ENCODE measurements at places on chromosomes 4 and X.

DNA sequence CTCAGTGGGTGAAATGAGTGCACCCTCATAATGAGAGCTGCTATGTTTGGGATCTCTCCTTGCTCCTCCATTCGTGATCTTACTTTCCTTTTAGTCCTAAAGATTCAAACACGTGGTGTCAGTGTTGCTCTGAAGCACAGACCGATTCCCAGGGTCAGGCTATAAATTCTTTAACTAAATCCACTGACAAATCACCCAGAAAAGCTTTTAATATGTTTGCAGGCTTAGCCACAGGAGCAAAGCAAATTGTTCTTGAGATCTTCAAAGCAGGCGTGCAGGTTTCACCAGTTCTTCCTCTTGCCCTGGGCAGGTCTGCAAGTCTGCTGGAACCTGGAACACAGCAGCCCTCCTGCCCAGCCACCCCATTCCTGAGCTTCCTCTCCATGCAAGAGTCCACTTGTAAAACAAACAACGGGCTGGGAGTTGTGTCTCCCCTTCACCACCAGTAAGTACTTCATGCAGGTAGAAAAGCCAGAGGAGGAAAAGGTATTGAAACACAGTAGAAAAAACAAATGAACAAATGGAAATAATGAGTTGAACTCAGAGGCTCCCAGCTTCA is 70.1 kb upstream of the ENPP6 start:
- DNase-seq, result peak; percentile 20

DNA sequence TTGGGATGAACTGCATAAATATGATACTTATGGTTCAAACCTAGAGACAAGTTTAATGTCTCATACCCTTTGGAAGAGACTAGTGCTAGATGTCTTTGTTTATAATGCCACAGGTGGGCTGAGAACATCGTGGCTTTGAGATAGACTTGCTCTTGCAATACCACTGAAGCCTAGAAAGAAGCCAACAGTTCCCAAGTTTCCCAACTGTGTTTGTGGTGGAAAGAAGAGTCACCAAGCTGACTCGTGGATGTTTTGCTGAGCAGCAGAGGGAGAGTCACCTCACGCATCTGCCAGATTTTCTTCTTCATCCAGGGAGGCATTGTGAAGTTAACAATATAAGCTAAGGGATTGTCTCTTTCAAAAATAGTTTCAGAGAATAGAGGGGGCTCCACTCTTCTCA is 1076.2 kb downstream of the C4orf33 start:
- no peak for DNase-seq

DNA sequence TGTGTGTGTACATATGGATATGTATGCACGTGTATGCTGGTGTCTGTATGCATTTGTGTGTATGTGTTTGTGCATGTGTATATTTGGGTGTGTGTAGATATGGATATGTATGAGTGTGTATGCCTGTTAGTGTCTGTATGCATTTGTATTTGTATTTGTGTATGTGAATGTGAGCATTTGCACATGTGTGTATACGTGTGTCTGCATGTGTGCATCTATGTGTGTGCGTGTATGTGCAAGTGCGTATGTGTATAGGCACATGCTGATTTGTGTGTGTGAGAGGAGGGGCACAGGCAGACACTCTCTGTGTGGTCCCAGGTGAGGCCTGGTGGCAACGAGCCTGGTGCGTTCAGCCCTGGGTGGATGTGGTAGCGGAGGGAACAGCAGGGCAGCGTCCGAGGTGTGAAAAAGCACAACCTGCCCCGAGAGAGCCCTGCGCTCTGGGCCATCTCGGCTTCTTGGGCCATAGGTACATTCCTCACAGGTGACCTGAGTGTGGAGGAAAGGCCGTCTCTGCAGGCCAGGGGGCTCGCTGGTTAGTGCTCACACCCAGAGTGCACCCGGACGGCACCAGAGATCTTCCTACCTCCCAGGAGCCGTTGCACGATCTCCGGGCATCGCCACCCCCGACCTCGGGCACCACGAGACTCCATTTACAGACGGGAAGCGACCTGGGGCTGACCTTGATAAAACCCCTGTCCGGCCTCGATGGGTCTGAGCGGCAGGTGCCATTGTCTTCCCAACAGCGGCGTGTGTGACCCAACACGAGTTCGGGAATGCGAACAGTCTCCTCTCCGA is 45.0 kb downstream of the ASMT start:
- DNase-seq, result no peak

- peak; percentile 44 for DNase-seq
Measured at GRCh38 chr4:101419336-101420135, 72.2 kb upstream of the PPP3CA start.

DNA sequence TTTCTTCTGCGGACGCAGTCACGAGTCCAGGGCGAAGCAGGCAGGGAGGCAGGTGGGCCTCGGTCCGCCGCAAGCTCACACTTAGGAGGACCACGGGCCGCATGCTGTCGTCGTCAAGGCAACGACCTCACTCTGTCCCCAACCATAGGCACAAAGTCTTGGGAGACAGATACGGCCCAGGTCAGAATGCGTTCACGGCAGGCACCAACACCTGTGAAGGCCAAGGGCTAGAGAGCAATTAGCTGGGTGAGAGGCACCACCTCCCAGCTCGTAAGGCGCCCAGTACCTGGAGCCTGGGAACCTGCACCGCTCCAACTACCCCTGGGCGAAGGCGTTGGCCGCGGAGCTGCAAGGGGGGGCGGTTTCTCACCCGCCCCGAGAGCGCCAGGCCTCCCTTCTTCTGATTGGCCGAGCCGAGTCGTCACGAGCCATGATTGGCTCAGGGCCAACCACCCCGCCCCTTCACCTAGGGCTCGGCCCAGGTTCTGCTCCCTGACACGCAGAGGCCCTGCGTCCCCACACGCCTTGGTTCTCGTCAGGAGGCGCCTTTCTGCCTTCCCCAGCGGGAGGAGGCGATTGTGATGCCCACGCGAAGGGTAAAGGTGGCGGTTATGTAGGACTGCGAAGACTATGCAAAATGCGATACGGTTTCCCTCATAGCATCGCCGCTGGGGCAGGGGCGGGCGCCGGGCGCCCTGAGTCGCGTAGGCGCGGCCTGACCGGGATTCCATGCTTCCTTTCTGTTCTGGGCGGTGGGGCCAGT is at the start of gene CDKL2:
Gene CDKL2 (minus strand): TSS at position 355 of the 763 bp plus-strand sequence. CDS start 4,540 bp downstream, outside the sequence.
- DNase-seq, result peak; percentile 90

DNA sequence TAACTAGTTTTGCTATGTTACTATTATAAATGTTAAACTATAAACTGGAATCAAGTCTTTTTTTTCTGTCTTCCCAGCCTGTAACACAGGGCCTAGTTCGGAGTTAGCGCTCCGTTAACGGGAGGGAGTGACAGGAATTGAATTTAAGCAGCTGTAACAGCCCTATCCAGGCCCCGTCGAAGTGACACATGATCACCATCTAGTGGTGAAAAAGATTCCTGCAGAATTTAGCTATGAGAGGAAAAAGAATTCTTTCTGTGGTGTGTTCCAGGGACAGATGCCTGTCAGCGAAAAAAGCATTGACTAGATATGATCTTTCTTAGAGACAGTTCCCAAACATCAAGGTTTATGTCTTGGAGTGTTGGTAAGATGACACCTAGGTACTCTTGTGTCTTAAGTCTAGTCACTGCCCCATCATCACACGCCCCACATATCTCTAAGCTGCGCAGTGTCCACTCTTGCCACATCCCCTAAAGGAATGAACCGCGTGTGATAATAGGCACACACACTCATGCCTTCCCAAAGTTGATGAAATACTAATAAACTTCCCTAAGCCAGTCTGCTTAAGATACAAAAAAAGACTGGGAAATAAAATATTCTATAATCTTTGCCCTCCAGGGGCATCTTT is 2.1 kb downstream of the GAB3 start:
- DNase-seq, result peak; percentile 47

GRCh38 chr4:23861897-23862296 is 27.9 kb downstream of the PPARGC1A start:
- no peak for DNase-seq

DNA sequence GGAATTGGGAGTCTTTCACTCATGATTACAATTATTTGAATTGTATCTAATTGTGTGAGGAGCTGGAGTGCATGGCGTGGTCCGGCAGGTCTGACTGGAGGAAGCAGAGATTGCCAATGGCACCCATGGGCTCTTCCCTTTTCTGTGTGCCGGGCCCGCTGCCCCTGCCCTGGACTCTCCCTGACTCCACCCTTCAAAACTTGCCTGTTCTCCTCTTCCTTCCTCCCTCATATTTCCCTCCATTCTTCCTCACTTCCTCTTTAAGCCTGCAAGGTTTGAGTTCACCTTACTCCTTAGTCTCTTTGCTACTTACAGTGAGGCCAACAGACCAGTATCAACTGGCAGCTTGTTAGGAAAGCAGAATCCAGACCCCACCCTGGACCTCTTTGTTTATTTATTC is 6.5 kb upstream of the STBD1 start:
- DNase-seq, result no peak

DNA sequence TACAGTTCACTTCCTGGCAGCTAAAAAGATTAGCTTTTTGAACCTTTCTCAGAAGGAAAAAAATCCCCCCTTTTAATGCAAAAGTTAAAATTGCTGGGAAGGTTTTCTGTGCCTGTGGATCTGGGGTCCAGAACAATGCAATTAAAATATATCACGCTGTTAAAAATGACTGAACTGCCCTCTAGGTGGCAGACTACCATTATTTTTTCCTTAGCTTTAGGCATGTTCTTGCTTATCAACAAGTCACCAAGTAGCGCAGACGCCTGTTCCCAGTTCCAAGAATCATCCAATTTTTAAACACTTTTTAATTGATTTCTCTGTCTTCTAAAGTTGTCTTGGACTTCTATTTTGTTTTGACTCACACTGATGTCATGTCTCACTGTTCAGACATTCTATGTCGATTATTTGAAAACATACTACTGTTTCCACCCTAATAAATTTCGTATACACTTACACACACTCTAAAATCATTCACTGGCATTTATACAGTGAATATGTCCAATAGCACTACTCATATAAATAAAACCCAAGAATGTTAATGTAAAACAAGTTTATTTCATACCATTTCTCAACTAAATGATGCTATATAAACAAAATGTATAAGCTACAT is 661.6 kb downstream of the RAPGEF2 start:
- DNase-seq, result peak; percentile 78

- DNase-seq, result no peak
Measured at GRCh38 chr4:188941524-188942119, 802.4 kb downstream of the TRIML1 start.

- peak; percentile 19 for DNase-seq
Measured at GRCh38 chr4:25930731-25931354, 16.8 kb downstream of the SMIM20 start.

DNA sequence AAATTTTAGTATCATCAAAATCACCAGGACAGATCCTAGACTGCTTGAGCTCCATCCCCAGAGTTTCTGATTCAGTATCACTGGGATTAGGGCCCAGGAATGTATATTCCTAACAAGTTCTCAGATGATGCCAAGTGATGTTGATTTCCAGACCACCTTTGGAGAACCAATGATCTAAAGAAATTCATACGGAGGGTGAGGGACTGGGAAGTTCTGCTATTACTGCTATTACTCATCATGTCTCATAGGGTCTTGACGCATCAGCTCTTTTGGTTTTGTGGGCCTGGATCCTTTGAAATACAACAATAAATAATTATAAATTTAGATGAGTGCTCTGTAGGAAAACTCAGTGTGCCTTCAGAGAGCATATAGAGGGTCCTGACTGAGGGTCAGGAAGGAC is 59.8 kb upstream of the LGI2 start:
- no peak for DNase-seq

- peak; percentile 98 for DNase-seq
Measured at GRCh38 chr4:98617358-98618047, 40.9 kb downstream of the TSPAN5 start.

DNA sequence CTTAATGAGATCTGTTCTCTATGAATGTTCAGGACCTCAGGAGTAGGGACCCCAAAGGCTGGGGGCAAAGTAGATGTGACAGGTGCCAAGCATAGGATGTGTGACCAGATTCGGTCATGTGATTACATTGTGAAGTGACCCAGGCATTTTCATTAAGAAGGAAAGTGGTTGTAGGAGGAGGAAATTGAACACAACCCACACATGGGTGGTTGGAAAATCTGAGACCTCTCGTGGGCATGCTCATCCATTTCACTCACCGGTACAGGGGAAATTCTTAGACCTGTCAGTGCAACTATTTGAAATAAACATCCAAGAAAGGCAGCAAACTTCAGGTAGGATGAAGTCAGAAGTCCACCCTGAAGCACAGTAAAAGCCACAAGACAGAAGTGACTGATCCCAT is 43.5 kb upstream of the CD99 start:
- no peak for DNase-seq

DNA sequence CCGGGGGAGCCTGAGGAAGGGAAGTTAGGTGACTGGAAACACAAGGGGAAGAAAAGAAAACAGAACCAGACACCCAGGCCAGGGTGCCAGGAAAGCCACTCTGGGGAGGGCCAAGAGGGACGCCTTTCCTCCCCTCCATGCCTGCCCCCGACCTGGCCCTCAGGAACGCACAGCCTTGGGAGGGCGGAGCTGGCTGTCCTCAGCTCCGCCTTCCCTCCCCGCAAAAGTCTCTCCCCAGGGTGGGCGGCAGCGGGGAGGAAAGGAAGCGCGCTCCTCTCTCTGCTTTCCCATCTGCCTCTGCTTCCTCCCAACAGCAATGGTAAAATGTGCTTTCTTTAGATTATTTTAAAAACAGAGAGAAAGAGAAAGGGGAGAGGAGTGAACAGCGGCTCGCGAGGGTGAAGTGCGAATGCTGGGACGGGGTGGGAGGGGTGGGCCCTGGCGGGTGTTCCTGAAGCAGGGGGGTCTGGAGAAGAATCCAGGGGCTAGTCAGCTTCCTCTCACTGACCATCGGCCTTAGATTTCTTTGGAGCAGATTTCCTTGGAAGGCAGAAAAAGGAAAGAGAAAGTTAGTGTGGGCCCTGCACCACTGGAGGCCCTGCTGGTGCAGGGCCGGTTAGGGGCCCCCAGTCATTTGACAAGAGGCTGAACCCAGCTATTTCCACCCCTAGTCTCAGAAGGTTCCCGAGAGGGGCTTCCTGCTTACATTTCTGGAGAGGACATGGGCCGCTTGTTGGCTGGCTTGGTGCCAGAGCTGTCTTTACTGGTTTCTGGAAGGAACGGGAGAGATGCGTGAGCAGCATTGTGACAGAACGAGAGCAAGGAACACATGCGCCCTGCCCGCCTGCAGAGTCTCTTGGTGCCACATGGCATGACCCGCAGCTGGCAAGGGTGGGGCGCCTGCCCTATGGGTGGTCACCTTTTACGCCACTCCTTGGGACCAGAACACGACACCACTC is 4.7 kb upstream of the RENBP start:
- DNase-seq, result no peak

DNA sequence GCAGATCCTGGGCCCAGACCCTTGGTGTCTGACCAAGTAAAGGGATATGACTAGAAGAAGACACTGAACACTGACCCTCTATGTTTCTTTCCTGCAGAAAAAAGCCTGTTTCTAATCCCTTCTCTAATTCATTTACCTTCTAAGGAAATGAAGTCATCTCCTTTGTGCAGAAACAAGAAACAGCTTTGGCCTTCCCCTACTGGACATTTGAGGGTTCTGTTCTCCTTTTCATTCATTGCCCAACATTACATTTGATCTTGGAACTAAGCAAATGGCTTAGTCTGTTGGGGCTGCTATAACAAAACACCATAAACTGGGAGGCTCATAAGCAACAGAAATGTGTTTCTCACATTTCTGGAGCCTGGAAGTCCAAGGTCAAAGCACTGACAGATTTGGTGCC is 20.0 kb downstream of the HCCS start:
- DNase-seq, result no peak

Data from cerebellar cortex (tissue), 1 donor.